ENCODE measurements at places on chromosomes 7 and 10.

DNA sequence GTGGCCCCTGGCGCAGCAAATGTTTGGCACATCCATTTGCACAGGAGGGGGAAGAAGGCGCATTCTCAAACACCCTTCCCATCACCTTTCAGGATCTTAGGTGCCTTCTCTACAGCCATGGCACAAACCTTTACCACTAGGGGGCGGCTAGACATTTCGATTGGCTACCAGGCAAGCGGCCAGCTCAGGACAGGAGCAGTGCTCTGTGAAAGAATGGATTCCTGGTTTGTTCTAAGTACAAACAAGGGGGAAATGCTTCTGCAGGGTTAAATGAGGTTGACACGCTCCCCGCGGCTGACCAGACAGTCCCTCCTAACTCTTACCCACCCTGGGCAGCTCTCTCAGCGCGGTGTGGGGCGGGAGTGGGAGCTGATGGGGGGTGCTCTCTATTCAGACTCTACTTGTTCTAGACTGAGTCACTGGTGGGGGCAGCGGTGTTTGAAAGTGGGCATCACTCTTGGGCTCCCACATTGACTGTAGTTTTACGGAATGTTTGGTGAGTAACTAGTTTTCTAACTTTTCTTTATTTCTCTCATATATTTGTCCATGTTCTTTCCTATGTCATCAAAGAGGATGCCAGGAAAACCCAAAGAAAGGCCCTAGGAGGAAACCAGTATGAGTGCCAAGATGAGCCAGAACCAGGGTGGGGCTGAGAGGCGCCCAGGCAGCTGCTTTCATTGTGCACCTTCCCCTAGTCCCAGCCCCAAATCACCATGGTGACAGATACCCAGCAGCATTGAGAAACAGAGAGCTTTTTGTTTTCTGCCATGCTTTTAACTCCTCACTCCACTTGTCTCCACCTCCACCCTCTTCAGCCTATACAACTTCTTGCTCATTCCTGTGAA, 61.4 kb upstream of the GPR158 start:
- DNase-seq, result peak; percentile 74
- H3K27ac ChIP-seq, result peak overlapping the region; percentile 93
- H3K4me1 ChIP-seq, result peaks cover 36% of the 10 kb centered on the region
- peak overlapping the region; percentile 45 for H3K4me3 ChIP-seq

DNA sequence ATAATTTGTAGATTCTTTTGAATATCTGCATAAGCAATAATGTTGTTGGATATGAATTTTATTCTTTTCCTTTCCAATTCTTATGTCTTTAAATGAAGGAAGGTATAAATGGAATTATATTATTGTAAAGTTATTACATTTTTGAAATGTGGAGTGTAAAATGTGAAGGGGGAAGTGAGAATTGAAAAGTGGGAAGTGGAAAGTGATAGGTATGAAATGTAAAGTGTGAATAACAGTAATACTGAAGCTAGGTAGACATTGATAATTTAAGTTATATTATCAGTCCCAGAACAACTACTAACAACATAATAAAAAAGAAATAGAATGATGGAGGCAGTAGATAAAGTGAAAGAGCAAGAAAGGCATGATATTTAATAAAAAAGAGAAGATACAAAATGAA, 39.7 kb upstream of the HYAL4 start:
- H3K36me3 ChIP-seq, result peaks cover 3% of the 10 kb centered on the region
- H3K4me3 ChIP-seq, result no peak overlapping the region
- no peak for DNase-seq
- H3K27me3 ChIP-seq, result no peaks in the 10 kb centered on the region
- H3K4me1 ChIP-seq, result no peaks in the 10 kb centered on the region
- H3K27ac ChIP-seq, result no peak overlapping the region

DNA sequence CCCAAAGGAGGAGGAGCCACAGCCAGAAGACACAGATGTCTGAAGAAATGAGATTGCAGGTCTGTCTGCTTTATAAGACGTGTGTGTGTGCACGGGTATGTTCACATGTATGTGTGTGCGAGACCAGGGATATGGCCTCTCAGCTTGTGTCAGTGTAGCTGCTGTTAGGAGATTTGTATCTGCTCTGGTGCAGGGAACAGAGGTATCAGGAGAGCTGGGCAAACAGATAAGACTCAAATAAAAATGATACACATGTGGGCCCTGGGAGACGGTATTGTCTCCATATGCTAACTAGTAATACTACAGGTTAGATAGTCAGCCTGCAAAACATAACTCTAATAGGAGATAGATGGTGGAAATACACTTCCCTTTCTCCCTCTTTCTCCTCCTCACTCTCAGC, 161.0 kb downstream of the PLXNA4 start:
- no peak for DNase-seq
- no peak overlapping the region for H3K4me3 ChIP-seq
- no peaks in the 10 kb centered on the region for H3K27me3 ChIP-seq
- H3K27ac ChIP-seq, result no peak overlapping the region
- peaks cover 22% of the 10 kb centered on the region for H3K4me1 ChIP-seq

- no peaks in the 10 kb centered on the region for H3K27me3 ChIP-seq
- H3K4me1 ChIP-seq, result no peaks in the 10 kb centered on the region
- no peak overlapping the region for H3K27ac ChIP-seq
- no peak for DNase-seq
- no peak overlapping the region for H3K4me3 ChIP-seq
Observed at GRCh38 chr10:115989621-115990020, 283.4 kb downstream of the GFRA1 start.

GRCh38 chr7:37970211-37970610, 49.8 kb downstream of the EPDR1 start:
- H3K4me1 ChIP-seq, result peaks cover 6% of the 10 kb centered on the region
- H3K27me3 ChIP-seq, result no peaks in the 10 kb centered on the region
- DNase-seq, result no peak
- no peak overlapping the region for H3K4me3 ChIP-seq
- H3K36me3 ChIP-seq, result no peaks in the 10 kb centered on the region

- no peaks in the 10 kb centered on the region for H3K27me3 ChIP-seq
- H3K4me1 ChIP-seq, result peaks cover 11% of the 10 kb centered on the region
- DNase-seq, result no peak
- no peak overlapping the region for H3K4me3 ChIP-seq
Observed at GRCh38 chr7:83849131-83849530, 200.2 kb upstream of the SEMA3E start.
